ENCODE measurements at places on chromosomes 1 and 21.

GRCh38 chr1:5390504-5390903 is 601.7 kb downstream of the NPHP4 start:
- no peak for DNase-seq

- DNase-seq, result no peak
Measured at GRCh38 chr21:33265664-33266049, 510 bp upstream of the IL10RB start.

DNA sequence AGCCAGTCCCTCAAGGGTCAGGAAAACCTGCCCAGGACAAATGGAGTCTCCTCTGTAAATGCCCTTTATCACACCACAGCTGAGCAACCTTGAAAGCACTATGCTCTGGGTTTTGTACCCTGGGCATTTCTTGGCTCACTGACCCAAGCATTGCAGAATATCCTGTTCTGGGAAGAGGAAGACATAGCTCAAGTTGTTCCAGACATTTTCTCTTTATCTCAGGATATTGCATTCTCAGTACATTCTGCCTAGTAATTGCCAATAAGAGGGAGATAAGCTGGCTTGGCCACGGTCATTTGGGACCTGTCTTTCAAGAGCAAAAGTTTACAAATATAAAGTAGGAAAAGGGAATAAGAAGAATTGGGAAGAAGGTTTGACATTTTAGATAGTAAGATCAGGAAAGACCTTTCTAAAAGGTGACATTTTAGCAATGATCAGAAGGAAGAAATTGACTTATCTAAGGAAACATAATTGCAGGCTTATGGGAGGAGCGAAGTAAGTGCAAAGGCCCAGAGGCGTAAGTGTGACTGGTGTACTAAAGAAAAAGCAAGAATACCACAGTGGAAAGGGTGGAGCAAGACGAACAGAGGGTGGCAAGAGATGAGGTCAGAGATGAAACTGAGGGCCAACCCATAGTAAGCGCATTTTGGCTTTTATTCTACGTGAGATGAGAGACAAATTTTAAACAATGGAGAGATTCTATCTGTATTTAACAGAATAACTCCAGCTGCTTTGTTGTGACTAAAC is 394.0 kb upstream of the CXADR start:
- DNase-seq, result no peak

DNA sequence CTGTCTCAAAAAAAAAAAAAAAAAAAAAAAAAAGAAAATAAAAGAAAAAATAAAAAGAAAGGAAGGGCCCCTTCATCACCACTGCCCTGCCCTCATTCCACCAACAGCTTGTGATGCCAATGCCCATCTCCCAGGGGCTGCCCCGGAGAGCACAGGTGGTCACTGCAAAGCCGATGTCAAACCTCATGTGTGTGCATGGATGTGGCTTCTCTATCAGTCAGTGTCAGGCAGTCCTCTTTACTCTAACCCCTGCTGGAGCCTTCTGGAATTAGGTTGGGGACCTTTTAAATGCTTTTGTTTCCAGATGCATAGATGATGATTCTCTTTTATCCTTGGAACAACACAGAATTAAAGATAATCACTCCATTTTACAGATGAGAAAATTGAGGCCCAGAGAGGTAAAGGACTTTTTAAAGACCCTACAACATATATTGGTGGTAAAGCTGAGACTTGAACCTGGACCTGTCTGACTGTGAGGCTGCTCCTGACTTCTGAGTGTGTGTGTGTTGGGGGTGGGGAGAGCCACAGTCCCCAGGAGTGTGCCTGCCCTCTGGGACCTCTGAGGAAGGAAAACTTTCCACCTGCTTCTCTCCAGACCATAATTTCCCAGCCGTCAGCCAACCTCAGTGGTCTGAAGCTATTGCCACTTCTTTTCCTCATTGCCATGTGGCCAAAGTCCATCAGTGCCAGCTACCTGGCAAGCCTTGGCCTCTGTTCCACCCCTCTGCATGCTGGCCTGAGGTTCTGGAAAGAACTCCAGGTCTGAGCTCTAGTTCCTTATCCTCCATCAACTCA is 3.0 kb upstream of the TMEM54 start:
- no peak for DNase-seq

DNA sequence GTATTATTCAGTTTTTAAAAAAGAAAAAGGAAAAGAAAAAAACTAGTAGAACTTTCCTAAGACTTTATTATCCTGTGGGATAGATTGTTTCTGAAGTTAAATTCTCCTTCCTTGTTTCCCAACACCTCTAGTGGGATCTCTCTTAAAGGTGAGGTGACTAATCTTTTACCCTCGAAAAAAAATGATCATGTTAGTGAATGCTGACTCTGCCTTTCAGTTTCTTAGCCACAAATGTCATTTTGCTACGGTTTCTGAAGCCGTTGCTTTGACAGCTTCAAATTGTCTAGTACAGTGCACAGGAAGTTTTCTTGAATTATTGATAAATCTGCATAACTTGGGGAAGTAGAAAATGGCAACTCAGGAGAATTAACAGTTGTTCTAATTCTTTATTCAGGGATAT is 13.0 kb upstream of the NEK7 start:
- no peak for DNase-seq
